B cell (primary cell): ENCODE measurements at places on chromosomes 11 and 22. TPM values are rescaled to one million over a fixed set of nuclear protein-coding genes. Genes with fewer than 3 reads are reported as not detected.

The P2RX3 gene
- total RNA-seq = not detected in 2 replicates

The ZNF70 gene
- total RNA-seq = 8.3 and 9.6 TPM in 2 replicates

The GAL gene
- total RNA-seq = not detected in 2 replicates

The FGF4 gene
- not detected in 2 replicates for total RNA-seq

The TREH gene
- total RNA-seq = not detected in 2 replicates

The MACROD1 gene
- total RNA-seq = 6.8 and 8.6 TPM in 2 replicates

The MS4A4A gene
- 0.51 and 0.99 TPM in 2 replicates for total RNA-seq

GRCh38 chr22:25623310-25623734 lies 58.8 kb downstream of the GRK3 start:
- no peaks in the 10 kb centered on the region for H3K27me3 ChIP-seq
- no peak overlapping the region for H3K4me3 ChIP-seq
- H3K36me3 ChIP-seq = no peaks in the 10 kb centered on the region
- H3K27ac ChIP-seq = no peak overlapping the region
- peaks cover 37% of the 10 kb centered on the region for H3K4me1 ChIP-seq

DNA sequence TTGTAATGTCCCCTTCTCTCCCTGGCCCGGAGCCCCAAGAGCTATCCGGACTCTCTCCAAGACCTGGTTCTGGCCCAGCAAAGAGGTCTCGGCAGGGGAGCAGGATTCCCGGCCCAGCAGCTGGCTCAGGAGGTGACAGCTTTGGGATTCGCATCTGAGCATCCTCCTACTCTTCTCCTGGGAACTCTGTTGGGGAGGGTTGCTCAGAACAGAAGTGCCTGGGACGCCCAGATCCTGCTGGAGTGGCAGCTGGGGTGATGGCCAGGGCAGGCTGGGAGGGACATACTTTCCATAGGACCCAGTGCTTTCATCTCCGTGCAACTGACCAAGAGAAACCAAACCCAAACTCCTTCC lies 83.6 kb upstream of the PRODH start:
- no peaks in the 10 kb centered on the region for H3K36me3 ChIP-seq
- H3K27me3 ChIP-seq = peaks cover 5% of the 10 kb centered on the region
- no peaks in the 10 kb centered on the region for H3K4me1 ChIP-seq
- DNase-seq = no peak
- no peak overlapping the region for H3K27ac ChIP-seq
- no peak overlapping the region for H3K4me3 ChIP-seq

- no peaks in the 10 kb centered on the region for H3K36me3 ChIP-seq
- H3K4me1 ChIP-seq = peaks cover 10% of the 10 kb centered on the region
- no peak for DNase-seq
- H3K27ac ChIP-seq = no peak overlapping the region
Observed at GRCh38 chr22:48135592-48135991, 1373.1 kb downstream of the TBC1D22A start.

GRCh38 chr22:35549328-35549727 lies 8.7 kb downstream of the RASD2 start:
- no peak overlapping the region for H3K4me3 ChIP-seq
- H3K27me3 ChIP-seq = peaks cover 11% of the 10 kb centered on the region
- H3K36me3 ChIP-seq = no peaks in the 10 kb centered on the region
- H3K4me1 ChIP-seq = no peaks in the 10 kb centered on the region
- DNase-seq = no peak
- no peak overlapping the region for H3K27ac ChIP-seq

DNA sequence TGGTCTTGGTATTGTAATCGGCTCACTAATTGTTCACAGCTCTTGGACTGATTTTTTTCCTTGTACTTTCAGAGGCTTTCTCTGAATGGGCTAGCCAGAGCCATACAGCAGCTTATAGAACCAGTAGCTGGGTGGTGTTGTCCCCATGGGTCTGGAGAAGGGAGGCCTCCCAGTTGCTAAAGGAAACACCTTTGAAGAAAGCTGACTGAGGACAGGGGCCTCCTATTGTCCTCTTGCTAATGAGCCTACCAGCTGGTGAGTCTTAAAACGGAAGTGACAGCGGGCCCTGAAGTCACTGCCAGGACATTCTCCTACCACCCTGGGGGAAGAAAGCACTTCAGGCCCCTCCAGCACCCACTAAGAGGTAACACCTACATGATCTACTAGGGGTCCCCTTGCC lies 9.9 kb downstream of the FADS3 start:
- H3K27ac ChIP-seq = peak overlapping the region; percentile 84
- H3K4me3 ChIP-seq = no peak overlapping the region
- no peaks in the 10 kb centered on the region for H3K27me3 ChIP-seq
- H3K4me1 ChIP-seq = peaks cover 29% of the 10 kb centered on the region

- peak; percentile 9 for DNase-seq
- H3K27me3 ChIP-seq = no peaks in the 10 kb centered on the region
- H3K36me3 ChIP-seq = no peaks in the 10 kb centered on the region
Observed at GRCh38 chr11:115222863-115223530, 281.2 kb downstream of the CADM1 start.

DNA sequence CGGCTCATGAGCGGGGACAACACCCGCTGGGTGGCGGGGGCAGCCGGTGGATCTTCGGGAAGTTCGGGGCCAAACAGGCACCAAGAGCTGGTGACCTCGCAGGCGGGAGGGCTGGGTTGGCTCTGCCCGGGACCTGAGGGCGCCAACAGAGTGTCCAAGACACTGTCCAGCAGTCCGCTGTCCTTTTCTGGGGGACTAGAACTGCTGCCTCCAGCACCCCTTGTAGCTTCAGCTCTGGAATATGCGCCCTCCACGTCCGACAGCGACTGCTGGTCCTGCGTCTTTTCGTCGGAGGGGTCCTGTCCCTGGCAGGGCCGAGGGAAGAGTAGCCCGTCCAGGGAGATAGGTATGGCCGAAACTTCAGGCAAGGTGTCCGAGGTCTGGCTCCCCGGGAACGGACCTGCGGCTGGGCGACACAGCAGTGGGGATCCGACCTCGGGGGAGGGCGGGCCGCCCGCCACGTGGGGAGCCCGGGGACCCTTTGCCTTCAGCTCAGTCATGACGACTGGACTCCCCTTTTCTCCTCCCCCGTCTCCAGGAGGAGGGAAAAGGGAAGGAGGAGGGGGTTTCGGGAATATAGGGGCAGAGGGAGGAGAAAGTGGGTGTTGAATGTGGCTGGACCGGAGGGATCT lies 926 bp downstream of the PGR start:
- no peak overlapping the region for H3K4me3 ChIP-seq
- H3K27me3 ChIP-seq = peaks cover 50% of the 10 kb centered on the region
- DNase-seq = peak; percentile 30
- peaks cover 29% of the 10 kb centered on the region for H3K4me1 ChIP-seq
- no peak overlapping the region for H3K27ac ChIP-seq

GRCh38 chr11:65251476-65251875 lies 10.3 kb upstream of the POLA2 start:
- no peak for DNase-seq
- H3K4me1 ChIP-seq = no peaks in the 10 kb centered on the region
- no peak overlapping the region for H3K27ac ChIP-seq
- H3K36me3 ChIP-seq = no peaks in the 10 kb centered on the region
- H3K4me3 ChIP-seq = no peak overlapping the region

- H3K27me3 ChIP-seq = no peaks in the 10 kb centered on the region
- H3K4me3 ChIP-seq = no peak overlapping the region
Observed at GRCh38 chr22:35368386-35368785, 12.5 kb upstream of the HMOX1 start.

GRCh38 chr22:26651815-26652214 lies 5.6 kb upstream of the MIAT start:
- no peak overlapping the region for H3K27ac ChIP-seq
- no peaks in the 10 kb centered on the region for H3K36me3 ChIP-seq
- H3K27me3 ChIP-seq = no peaks in the 10 kb centered on the region

DNA sequence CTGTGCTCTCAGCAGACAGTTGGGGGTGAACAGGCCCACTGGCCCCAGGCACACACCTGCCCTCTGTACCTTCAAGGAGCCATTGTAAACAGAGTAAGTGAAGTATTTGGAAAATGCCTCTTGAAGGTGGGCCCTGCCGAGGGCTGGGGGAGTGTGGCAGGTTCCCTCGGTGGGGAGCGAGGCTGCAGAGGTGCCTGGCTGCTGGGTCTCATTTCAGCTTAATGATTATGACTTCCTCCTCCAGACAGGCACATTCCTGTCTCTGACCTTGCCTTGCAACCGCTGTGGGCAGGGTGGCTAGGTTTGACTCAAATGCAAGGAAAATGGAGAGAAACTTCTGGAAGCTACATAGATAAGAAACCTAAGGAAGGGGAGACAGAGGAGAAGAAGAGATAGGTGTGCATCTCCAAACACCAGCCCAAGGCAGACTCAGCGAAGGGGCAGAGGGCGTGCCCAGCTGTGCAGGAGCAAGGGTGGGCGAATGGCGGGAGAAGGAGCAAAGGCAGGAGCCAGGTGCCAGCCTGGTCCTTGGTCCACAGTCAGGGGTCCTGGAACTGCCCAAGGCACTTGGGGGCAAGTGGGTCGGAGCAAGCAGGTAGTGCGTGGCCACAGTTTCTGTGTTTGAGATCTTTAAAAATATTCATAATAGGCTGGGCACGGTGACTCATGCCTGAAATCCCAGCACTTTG lies 14.0 kb downstream of the GRAMD4 start:
- H3K27me3 ChIP-seq = no peaks in the 10 kb centered on the region
- no peaks in the 10 kb centered on the region for H3K4me1 ChIP-seq
- no peak for DNase-seq

GRCh38 chr11:93655581-93656255 lies 5.8 kb upstream of the CEP295 start:
- H3K27me3 ChIP-seq = no peaks in the 10 kb centered on the region
- no peak for DNase-seq
- H3K4me3 ChIP-seq = no peak overlapping the region
- H3K4me1 ChIP-seq = peaks cover 4% of the 10 kb centered on the region
- no peak overlapping the region for H3K27ac ChIP-seq
- no peaks in the 10 kb centered on the region for H3K36me3 ChIP-seq

DNA sequence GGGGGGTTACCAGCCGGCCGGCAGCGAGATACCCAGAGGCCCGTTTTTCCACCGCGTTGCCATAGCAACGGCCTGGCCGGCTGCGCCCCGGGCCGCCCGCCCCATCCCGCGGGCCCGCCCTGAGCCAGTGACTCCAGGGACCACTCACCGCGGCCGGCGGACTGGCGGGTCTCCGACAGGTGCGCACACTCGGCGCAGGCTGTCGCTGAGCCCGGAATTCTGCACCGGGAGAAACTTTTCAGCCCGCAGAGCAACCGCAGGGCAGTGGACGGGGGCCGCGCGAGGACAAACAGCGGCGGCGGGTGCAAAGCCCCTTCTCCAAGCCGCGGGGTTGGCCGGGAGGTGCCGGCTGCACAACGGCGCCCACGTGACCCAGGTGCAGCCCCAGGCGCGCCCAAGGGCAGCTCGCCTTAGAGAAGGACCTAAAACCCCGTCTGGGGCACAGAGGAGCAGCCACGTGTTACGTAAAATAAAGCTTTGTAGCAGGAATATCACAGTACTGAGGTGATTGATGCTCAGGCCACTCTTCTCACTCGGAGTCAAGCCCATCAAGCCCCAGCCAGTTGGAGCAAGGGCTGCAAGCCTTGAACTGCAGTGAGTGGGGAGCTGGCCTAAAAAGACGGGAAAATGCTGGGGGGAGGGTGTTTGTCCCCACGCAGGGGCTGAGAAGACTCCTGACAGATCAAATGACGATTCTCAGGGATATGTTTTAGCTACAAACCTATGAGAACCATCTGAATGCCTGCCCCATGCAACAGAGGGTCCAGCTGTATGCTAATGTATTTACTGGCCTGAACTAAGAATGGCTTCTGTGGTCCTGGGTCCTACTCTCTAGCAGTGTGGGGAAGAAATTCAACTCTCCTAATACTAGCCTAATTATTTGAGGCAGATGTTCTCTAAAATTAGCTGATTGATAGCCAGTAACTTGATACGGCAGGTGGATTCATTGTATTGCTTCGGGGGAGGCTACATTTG lies at the start of gene STK33:
Gene STK33 (minus strand): TSS at position 294 of the 975 bp plus-strand sequence. CDS start 119,323 bp downstream, outside the sequence.
- H3K4me3 ChIP-seq = peak within 1 kb of the TSS; percentile 66
- H3K4me1 ChIP-seq = peaks cover 12% of the 10 kb centered on the region
- H3K27me3 ChIP-seq = no peaks in the 10 kb centered on the region
- no peaks in the 10 kb centered on the region for H3K36me3 ChIP-seq
- no peak within 1 kb of the TSS for H3K27ac ChIP-seq

GRCh38 chr11:46857666-46858065 lies 11.6 kb upstream of the CKAP5 start:
- no peak overlapping the region for H3K4me3 ChIP-seq
- H3K36me3 ChIP-seq = no peaks in the 10 kb centered on the region
- no peak for DNase-seq
- H3K27me3 ChIP-seq = no peaks in the 10 kb centered on the region
- H3K27ac ChIP-seq = no peak overlapping the region

- H3K27me3 ChIP-seq = no peaks in the 10 kb centered on the region
- no peak overlapping the region for H3K4me3 ChIP-seq
- no peaks in the 10 kb centered on the region for H3K36me3 ChIP-seq
- no peak for DNase-seq
Observed at GRCh38 chr11:45676522-45677095, 11.2 kb upstream of the CHST1 start.

- H3K36me3 ChIP-seq = no peaks in the 10 kb centered on the region
- no peaks in the 10 kb centered on the region for H3K4me1 ChIP-seq
- DNase-seq = no peak
Observed at GRCh38 chr22:38823637-38824036, 20.2 kb downstream of the NPTXR start.

DNA sequence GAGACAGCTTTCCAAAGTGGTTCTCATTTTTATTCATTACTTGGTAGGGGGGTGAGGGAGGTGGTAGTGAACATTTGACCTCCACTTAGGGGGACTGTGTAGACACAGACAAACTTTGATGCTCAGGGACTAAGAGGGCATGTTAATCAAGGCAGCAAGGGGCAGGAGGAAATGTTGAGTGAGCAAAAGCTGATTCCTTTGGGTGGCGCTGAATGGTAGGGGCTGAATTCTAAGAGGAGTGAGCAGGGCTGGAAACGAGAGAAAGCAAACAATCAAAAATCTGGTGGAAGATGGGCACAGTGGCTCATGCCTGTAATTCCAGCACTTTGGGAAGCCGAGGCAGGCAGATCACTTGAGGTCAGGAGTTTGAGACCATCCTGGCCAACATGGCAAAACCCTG lies 164.8 kb upstream of the BDNF start:
- no peaks in the 10 kb centered on the region for H3K36me3 ChIP-seq
- no peak overlapping the region for H3K27ac ChIP-seq
- no peak overlapping the region for H3K4me3 ChIP-seq
- H3K4me1 ChIP-seq = no peaks in the 10 kb centered on the region
- no peak for DNase-seq
- no peaks in the 10 kb centered on the region for H3K27me3 ChIP-seq

DNA sequence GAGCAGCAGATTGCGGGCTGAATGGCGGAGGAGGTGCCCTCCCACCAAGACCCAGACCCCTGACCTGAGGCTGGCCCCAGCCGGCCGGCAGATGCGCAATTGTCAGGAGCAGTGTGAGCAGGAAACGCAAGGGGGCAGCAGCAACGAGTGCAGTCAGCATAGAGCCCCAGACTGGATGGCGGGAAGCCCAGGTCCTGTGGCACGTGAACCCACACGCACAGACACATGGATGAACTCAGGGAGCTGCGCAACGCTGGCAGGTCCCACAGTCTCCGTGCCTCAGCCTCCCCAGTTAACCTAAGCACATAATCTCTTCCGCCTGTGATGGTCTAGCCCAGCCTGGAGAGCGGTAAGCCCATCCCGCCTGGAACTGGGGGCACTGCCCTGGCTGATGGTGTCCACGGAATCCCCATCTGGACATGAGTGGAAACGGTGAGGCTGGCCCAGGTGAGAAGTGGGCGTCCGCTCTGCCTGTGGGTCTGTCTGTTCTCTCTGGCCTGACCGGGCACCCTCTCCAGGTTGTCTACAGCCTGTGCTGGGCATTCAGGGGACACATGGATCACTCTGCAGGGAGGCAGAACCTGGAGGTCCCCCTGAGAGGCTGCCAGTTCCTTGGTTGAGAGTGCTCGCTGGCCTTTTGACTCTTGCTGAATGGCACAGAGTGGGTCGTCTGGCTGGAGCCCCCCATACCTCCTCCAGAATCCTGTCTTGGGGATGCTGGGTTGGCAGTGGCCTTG lies 626 bp upstream of the TBX10 start:
- peaks cover 16% of the 10 kb centered on the region for H3K4me1 ChIP-seq
- H3K4me3 ChIP-seq = no peak overlapping the region
- peaks cover 18% of the 10 kb centered on the region for H3K27me3 ChIP-seq
